Activated naive CD4-positive, alpha-beta T cell (primary cell): ENCODE measurements at places on chromosomes 11 and 22.

DNA sequence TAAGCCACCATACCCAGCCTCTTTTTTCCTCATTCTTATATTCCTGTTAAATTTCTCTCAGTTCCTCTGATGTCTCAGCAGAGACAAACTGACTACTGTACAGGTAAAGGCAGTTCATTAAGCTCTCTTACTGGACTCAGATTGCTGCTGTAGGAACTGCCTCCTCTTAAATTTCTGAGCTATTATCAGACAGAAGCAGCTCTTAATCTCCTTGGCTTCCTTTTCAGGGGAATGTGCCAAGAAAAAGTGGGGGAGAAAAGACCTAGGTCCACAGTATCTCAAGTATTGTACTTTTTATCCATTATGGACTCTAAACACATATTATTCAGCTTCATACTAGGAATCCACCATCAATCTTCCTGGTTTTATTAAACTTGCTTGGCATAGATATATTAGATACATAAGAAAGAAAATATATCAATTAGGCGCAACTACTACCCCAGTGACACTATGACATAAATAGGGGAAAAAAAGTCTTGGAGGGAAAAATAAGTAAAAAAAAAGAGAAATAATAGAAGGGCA is 26.1 kb downstream of the MRTFA start:
- DNase-seq, result no peak

GRCh38 chr11:125626288-125626950 is 1.5 kb downstream of the CHEK1 start:
- DNase-seq, result no peak

- DNase-seq, result no peak
Observed at GRCh38 chr11:17244046-17244445, 32.5 kb upstream of the NUCB2 start.

- DNase-seq, result no peak
Observed at GRCh38 chr11:25769287-25769686, 562.6 kb upstream of the ANO3 start.

DNA sequence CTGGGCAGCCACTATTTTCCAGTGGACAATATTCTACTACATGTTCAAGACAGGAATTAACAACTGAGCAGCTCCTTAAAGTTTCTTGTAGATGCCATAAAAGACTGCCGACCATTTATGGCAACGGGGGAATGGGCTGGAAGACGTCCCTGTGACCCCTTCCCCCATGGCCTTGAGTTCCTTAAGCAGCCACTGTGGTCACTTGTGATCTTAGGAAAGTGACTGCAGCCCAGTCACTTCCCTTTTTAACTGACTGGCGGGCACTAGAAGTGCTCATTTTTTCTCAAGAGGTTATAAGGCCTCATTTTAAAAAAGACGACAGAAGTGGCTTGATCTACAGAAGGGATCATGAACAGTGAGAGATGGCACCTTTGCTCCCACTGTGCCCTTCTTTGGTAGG is 153.2 kb upstream of the NARS2 start:
- no peak for DNase-seq

DNA sequence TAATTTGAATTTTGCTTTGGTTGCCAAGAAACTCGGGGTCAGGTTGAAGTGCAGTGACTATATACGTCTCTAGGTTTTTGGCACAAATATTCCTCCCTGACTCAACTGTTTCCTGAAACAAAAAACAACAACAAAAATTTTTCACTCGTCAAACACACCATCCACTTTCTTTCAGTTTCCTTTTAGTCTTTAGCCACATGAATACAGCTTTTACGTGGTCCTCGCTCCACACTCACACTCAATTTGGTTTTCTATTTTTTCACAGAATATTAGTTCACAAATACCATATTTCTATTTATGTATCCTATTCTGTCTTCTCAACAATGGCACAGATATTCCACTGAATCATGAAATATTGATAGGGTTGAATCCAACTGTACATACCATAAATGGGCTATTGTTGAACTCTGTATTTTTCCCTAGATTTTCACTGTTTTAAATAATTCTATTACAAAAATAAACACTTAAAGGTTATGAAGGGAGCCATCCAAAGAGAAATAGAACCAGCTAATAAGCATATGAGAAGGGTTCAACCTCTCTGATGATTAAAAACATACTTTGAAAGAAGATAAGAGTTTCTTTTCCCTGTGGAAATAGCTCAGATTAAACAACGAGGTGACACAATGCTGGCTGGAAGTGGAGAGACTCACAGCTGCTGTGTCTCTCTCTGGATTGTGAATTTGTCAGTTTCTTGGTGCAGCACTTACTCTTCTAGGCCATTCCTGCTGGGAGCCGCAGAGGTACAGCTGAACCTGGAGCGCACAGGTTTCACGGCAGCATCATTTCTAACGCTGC is 5.1 kb upstream of the FBLN1 start:
- DNase-seq, result no peak

GRCh38 chr11:122661182-122661945 is 5.8 kb downstream of the UBASH3B start:
- no peak for DNase-seq

DNA sequence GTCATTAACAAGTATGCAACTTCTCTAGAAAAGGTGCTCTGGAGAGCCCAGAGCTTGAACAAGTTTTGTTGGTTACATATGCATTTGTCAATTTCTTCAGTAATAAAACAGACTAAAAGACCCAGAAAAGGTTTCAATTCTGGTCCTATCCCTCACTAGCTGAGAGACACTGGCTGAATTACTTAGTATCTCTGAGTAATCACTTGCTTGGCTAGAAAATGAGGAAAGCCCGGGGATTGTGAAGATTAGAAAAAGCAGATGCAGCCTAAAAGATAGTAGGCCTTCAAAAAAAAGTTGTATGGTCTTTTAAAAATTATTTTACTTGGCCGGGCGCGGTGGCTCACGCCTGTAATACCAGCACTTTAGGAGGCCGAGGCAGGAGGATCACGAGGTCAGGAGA is 41.2 kb downstream of the MAPK1 start:
- DNase-seq, result no peak

DNA sequence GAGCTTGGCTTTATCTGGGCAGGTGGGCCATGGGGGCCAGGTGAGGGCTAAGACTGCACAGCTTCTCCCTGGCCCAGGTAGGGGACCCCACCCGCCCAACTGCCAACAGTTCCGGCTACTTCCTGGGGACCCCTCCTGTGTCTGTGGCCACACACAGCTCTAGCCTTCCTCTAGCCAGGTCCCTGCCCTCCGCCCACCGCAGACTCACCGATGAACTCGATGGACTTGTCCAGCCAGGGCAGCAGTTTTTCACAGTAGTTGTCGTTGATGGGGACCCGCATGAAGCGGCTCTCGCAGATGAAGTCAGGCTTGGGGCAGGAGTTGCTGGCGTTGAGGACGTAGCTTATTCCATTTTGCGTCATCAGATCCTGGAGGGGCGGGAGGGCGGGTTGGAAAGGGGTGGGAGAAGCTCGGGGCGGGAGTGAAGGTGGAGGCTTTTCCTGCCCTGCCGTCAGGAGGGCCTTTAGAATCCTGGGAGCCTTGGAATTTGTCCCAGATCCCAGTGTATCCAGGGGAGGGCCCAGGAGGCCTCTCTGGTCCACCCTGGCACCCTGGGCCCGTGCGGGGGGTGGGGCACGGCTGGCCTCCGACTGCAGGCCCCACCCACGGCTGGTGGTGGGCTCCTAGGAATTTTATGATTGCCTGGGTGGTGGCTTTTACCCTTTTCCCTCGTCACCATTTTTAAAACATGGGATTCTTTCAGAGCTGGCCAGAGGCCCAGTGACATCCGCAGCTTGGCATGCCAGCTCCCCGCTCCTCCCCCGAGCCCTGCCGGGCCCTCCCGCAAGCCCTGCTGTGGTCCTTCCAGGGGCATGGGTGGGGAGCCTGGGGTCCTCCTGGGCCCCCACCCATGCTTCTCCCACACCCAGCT is 13.9 kb downstream of the DUSP8 start:
- no peak for DNase-seq

DNA sequence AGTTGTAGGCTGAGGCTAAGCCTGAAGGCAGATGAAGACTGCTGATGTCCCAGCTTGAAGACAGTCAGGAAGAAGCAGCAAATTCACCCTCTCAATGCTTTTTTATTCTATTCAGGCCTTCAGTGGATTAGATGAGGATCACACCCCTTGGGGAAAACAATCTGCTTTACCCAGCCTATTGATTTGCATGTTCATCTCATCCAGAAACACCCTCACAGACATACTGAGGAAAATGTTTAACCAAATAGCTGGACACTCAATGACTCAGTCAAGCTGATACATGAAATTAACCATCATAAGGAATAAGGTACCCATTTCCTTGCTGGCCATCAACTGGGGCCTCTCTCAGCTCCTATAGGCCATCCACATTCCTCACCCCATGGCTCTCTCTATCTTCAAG is 549.9 kb upstream of the CCDC90B start:
- DNase-seq, result no peak

GRCh38 chr11:69703768-69704507 is at the start of gene FGF19:
Gene FGF19, minus strand, starts transcription at chr11:69704022. Its CDS starts 146 bp downstream, at chr11:69703876.
- DNase-seq, result no peak

DNA sequence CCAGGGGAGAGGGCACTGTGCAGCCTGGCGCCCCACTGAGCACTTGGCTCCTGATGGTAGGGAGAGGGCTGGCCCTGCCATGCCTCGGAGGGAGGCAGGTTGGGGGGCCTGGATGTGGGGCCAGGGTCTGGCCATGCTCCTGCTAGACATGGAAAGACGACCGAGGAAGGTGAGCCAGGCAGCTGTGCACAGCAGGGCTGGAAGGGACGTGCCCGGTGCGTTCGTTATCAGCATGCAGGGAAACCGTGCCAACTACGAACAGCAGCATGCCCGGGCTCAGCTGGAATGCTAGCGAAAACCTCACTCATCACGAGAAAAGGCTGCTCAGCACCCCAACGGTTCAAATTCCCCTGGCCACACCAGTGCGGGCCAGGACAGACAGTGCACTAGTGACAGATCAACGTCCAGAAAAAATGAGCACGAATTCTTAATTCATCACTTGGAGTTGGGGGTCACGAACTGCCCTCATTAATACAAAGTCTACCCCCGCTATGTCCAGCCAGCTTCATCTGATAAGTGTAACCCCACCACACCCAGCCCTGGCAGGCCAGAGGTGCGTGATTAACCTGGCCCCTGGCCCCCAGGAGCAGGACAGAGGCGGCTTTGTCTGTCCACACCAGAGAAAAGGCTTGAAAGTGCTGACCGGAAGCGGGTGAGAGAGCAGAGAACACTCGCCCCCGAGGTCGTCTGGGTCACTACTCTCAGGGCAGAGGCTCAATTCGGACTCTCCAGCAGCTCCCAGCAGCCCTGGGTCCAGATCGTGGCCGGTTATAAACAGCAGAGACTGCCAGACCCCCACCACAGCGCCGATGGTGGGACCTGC is 84.2 kb downstream of the CELSR1 start:
- DNase-seq, result no peak

GRCh38 chr11:28460348-28460747 is 352.2 kb downstream of the METTL15 start:
- DNase-seq, result no peak

DNA sequence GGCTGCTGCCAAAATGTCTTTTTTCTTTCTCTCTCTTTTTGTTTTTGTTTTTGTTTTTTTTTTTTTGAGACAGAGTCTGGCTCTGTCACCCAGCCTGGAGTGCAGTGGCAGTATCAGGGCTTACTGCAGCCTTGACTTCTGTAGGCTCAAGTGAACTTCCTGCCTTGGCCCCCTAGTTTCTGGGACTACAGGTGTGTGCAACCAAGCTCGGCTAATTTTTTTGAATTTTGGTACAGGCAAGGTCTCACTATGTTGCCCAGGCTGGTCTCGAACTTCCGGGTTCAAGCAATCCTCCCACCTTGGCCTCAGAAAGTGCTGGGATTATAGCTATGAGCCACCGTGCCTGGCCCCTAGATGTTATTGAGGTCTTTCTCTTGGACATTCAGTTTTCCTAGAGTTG is 2.2 kb upstream of the DDX10 start:
- no peak for DNase-seq

DNA sequence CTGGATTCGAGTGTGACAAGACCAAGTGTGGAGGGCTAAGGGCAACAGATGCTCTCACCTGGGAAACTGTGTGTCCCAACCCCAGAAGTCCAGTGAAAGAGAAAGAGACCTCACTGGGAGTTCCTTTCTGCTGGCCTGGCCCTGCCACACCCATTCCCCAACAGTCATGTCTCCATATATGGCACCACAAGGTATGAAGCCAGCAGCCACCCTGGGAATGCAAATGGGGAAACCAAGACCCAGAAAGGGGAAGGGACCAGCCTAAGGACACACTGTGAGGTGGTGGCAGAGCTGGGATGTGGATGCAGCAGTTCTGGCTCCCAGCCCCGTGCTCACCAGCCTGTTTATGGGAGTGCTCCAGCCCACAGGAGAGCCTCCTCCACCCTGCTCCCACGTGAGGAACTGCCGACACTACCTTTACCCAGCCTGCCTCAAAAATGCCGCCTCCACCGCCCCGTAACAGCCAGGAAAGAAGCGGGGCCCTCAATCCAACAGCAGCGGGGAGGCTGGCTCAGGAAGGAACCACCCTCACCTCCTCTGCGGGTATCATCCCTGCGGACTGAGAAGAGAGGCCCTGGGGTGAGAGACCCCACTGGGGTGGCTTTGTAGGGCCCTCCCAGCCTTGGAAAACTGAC is 12.6 kb downstream of the LMO1 start:
- DNase-seq, result no peak

DNA sequence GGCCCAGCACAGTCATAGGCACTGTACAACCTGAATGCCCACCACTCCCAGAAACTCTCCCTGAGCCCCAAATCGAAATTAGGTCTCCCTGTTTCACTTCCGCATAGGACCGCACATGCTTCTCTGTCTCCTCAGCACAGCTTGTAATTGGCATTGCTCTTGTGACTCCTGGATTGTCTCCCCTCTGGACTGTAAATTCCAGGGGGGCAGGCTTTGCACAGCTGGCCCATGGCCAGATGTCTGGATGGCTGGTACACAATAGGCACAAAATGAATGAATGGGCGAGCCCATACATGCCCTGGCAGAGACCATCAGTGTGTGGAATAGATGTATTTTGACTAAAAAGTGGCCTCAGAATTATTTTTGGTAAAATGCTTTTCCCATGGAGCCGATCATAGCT is 63.3 kb upstream of the PHF21B start:
- DNase-seq, result no peak

GRCh38 chr22:20316217-20316843 is 3.5 kb downstream of the DGCR6L start:
- no peak for DNase-seq

DNA sequence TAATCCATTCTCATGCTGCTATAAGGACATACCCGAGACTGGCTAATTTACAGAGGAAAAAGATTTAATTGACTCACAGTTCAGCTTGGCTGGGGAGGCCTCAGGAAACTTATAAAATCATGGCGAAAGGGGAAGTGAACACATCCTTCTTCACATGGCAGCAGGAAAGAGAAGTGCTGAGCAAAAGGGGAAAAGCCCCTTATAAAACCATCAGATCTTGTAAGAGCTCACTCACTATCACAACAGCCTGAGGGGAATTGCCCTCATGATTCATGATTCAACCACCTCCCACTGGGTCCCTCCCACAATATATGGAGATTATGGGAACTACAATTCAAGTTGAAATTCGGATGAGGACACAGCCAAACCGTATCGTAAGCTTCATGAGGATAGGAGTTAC is 3.8 kb upstream of the CYB5R2 start:
- no peak for DNase-seq
